Kidney (tissue), 22 donors: ENCODE measurements at places on chromosomes 11 and 22. TPM values are rescaled to one million over a fixed set of nuclear protein-coding genes. Genes with fewer than 3 reads are reported as not detected.

DNA sequence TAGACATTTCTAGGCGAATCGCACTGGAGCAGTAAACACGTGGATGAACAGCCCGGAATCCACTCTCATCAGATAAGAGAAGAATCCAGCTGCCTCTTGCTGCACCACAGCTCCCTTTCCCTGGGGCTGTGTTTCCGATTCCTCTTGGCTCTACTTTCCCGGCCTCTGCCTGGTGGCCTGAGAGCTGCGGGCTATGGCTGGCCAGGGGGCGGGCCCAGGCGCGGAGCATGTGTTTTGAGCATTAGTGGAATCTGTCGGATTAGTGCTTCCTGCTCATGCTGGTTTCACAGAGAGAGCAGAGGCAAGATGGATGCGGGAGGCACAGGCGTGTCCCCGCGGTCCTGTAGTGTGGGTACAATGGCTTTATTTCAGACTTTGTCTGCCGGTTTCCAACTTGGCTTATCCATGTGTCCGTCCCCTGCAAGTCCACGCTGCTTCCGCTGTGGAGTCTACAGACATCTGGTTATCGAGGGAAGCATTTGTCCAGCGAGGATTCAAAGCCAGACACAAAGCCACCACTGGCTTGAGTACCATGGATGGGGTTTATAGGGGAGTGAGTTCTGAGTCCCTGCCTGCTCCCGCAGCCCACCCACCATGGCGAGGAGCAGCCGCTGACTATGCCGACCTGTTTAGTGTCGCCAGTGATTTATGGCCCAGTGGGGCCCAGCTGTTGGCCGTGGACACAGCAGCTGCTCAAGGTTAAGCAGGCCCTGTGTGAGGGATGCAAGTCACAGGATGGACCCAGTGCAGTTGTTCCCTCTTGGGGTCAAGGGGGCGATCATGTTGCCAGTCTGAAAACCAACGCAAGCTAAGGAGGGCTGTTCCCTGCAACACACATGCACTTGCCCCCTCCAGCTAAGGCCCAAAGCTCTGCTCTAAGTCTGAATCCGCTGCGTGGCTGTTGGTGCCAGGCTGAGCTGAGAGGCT, 43.3 kb upstream of the EP300 start:
- peak; percentile 90 for DNase-seq

DNA sequence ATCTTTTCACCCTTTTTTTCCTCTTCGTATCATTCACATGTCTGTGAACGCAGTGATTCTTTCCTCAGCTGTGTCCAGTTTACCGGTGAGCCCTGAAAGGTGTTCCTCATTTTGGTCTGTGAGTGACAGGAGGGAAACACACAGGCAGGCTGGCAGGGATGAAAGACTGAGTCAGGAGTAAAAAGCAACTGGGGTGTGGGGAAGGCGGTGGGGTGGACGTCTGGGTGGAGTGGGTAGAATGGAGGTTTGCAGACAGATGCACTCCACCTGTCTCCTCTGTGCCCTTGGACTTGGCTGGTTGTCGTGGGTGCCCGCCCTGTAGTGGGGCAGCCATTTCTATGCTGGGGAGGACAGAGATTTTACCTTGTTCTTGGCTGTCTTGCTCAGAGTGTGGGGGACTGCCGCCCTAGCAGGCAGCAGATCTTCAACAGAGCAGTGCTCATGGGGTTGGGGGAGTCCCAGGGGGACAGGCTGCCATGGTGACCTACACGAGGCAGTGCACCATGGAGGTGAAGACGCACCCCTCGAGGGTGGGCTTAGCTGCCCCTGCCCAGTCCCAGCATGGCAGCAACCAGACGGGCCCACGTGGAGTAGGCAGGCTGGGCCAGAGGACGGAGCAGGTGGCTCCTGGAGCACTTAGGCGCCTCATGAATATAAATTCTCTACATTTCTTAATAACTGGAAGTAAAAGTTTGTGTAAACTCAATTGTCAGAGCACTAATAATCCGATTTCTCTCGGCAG, 603.7 kb downstream of the TBC1D22A start:
- DNase-seq, result no peak

DNA sequence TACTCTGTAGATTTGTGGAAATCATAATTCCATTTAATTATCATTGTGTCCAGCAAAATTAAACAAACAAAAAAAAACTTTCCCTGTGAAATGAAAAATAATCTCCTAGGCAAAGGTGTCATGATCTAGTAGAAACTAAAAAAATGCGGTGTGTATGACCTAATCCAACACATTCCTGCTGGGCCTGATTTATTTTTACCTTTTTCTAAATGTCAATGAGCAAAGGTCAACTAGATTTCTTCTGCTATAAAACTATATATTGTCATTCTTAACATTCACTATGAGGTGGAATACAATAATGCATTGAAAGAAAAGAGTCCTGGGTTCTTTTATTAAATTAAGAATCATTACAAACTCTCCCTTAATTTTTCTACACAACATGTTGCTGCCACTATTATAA, 57.1 kb upstream of the MN1 start:
- no peak for DNase-seq

The PATE2 gene
- polyA plus RNA-seq, result not detected

GRCh38 chr11:44943118-44943517, 7.6 kb downstream of the TP53I11 start:
- DNase-seq, result peak; percentile 72

- DNase-seq, result no peak
Observed at GRCh38 chr22:50477923-50478322, 3.1 kb upstream of the SBF1 start.

The FBLN1 gene
- 23.3 TPM for polyA plus RNA-seq

DNA sequence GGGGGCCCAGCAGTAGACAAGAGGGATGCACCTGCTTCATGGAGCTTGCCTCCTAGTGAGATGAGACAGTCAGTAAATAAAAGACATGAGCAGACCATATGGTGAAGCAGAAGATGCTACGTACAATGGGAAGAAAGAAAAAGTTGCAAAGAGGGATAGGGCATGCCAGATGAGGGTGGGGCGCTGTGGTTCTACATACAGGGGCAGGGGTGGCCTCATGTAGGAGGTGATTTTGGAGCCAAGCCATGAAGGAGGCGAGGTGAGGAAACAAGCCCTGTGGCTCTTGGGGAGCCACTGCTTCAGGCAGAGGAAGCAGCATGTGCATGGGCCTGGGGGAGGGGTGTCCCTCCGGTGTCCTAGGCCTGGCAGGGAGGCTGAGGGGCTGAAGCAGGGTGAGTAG, 15.2 kb downstream of the NAT10 start:
- DNase-seq, result no peak

The SEZ6L gene
- polyA plus RNA-seq, result 0.09 TPM

The DCHS1 gene
- polyA plus RNA-seq, result 2.4 TPM

The MUC2 gene
- not detected for polyA plus RNA-seq

The SCUBE2 gene
- 0.65 TPM for polyA plus RNA-seq

DNA sequence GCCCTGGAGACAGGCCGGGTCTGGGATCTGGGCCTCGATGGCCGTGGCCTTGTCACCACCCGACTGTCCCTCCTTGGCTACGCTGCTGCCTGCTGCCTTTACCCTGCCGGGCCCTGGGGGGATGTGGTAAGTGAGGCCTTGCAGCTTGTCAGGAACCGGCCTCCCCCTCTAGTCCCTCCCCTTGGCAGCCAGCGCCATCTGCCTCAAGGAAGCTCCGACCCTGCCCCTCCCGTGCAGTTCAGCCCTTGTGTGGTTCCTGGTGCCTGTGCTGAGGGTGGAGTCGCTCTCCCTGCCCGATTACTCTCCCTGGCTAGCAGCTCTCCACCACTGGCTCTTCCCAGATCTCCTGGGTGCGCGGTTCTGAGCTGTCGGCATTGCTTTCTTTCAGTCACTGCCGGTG, 33.7 kb downstream of the CTTN start:
- DNase-seq, result no peak
